GM04503 (cell line): ENCODE measurements at places on chromosomes 16 and 17.

- no peak for DNase-seq
Measured at GRCh38 chr16:72427783-72428331, 255.9 kb upstream of the PMFBP1 start.

GRCh38 chr16:66717776-66718175 is 21.2 kb upstream of the CMTM4 start:
- DNase-seq = no peak

- no peak for DNase-seq
Measured at GRCh38 chr17:45306623-45307022, 10.2 kb downstream of the MAP3K14 start.

- DNase-seq = no peak
Measured at GRCh38 chr17:78506454-78507309, 70.5 kb downstream of the DNAH17 start.

- no peak for DNase-seq
Measured at GRCh38 chr16:1159973-1160772, 7.3 kb downstream of the CACNA1H start.

DNA sequence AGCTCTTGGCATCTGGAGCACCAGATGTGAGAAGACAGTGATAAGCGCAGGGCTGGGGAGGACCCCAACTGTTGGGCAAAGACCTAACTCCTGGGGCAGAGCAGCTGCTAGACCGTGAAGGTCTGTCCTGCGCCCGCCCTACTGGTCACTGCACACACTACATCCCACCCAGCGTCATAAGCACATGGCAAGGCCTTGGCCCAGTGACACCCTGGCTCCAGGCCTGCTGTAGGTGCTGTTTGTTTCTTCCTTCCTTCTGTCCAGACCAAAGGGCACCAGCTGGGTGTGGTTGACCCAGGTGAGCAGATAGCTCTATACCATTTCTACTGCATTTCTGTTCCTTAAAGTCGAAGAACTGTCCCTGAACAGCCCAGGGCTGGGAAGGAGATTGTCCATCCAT is 6.4 kb downstream of the TRPV3 start:
- DNase-seq = no peak

DNA sequence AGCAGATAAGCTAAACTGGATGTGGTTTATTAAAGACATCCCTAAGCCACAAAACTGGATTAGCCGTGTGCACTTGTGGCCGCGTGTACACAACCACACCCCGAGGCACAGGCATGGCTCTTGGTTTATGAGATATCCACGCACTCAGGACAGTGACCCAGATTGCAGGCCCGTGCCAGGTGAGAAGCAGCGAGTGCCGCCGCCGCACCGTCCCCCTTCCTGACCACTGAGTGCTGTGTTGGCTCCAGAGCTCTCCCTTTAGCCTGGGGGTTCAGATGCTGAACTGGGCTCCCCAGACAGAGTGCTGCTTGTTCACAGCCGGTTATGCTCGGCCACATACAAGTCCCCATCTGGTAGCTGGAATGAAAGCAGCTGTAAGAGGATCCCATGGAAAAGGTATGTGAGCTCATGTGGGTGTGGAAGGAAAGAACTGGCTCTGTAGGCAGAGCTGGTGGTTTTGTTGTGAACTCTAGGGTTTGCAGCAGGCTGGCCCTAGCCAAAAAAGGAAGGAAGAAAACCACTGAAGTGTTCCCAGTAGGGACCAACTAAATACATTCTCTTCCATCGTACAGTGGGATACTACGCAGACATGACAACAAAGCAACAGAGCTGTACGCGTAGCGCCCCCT is 29.5 kb downstream of the KNOP1 start:
- no peak for DNase-seq

- no peak for DNase-seq
Measured at GRCh38 chr17:42883802-42884558, 16.6 kb upstream of the G6PC1 start.

DNA sequence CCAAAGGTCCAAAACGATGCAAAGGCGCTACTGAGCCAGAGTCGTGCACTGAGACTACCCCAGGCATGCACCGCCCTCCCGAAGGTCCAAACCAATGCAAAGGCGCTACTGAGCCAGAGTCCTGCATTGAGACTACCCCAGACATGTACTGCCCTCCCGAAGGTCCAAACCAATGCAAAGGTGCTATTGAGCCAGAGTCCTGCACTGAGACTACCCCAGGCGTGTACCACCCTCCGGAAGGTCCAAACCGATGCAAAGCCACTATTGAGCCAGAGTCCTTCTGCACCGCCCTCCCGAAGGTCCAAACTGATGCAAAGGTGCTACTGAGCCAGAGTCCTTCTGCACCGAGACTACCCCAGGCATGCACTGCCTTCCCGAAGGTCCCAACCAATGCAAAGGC is 27.1 kb downstream of the SLC43A2 start:
- DNase-seq = no peak
